Omental fat pad (tissue), 4 donors: ENCODE measurements at places on chromosomes 2 and 18.

GRCh38 chr2:232636788-232637420, 3.5 kb downstream of the EFHD1 start:
- DNase-seq = no peak

- DNase-seq = no peak
These were observed 119.5 kb downstream of the CCDC148 start for GRCh38 chr2:158337018-158337417.

DNA sequence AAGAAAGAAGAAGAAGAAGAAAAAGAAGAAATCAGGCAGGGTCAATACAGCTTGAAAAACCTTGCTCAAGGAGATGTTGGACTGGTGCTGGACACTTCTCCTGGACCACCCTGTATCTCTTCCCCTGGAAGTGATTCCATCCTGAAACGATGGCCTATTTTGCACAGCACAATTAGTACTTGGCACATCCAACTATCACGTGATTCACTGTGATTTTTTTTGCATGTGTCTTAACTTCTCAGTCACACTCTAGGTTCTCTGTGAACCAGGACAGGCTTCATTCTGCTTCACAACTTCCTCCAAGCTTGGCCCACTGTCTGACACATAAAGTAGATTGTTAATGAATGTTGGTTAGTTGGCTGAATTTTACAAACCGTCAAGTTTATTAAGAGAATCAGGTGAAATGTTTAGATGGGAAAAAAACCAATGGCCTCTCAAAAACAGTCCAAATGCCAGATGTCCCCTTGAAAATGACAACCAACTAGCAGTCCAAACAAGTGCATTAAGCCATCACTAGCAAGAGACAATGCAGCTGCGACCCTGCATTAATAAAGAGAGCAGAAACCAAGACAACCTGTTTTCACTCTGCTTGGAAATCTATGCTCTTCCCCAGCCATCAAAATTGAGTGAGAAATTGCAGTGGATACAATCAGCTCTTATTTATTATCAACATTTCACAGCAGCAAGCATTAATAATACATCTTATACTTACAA, 300.0 kb upstream of the CHAC2 start:
- no peak for DNase-seq

DNA sequence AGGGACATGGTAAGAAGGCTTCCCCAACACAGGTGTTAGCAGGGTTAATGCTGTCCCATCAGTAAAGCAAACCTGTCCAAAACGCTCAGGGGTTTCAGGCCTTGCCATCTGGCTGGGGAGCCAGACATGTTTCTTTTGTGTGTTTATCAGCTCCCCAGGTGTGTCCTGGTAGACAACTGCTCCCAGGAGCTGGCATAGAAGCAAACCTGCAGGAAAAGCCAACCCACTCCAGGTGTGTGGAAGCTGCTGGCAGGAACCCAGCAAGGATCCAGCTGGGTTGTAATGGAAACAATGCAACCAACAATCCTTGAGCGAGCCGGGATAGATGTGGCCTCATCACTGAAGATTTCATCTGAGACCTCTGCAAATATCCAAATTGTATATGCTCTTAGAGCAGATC, 123.1 kb downstream of the RAB3GAP1 start:
- DNase-seq = no peak

GRCh38 chr2:137206069-137206468, 440.7 kb downstream of the THSD7B start:
- no peak for DNase-seq

- DNase-seq = no peak
These were observed 60.5 kb upstream of the PELI1 start for GRCh38 chr2:64204703-64205102.

DNA sequence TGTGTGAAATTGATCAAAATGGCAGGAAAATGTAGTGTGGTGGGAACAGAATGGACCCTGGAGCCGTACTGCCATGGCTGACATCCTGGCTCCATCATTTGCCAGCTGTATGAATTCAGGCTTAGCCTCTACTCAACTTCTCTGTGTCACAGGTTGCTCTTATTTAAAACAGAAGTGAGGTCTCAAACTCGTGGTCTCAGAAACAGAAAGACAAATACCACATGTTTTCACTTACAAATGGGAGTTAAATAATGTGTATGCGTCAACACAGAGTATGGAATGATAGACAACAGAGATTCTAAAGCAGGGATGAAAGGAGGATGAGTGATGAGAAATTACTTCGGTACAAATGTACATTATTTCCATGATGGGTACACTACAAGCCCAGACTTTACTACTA, 227.4 kb downstream of the DCC start:
- DNase-seq = no peak

- no peak for DNase-seq
These were observed 703.0 kb downstream of the RNF144A start for GRCh38 chr2:7620255-7620654.

DNA sequence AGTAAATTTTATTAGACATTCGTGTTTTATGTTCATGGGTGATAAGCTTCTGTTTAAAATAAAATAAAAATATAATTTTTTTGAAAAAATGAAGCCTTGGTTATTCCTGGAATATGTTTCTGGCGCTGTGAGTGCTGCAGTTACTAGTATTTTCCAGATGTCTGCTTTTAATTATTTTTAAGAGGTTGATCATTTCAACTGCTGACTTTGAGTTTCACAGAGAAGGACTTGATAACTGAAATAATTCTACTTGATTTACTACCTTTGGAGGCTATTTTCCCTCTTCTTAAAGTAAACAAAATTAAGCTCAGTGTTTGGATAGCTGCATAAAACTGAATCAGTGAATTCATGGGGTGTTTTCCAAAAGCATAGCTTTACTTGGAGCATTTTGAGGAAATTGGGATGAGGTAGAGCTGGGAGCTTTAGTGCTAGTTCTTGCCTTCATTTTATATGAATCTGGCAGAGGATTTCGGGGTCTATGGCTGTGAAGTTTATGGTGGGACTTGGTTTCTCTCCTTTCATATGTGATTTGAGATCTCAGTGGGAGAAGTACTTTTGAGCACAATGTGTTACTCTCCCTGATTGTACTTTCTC, 666.5 kb downstream of the DCDC2C start:
- DNase-seq = no peak

DNA sequence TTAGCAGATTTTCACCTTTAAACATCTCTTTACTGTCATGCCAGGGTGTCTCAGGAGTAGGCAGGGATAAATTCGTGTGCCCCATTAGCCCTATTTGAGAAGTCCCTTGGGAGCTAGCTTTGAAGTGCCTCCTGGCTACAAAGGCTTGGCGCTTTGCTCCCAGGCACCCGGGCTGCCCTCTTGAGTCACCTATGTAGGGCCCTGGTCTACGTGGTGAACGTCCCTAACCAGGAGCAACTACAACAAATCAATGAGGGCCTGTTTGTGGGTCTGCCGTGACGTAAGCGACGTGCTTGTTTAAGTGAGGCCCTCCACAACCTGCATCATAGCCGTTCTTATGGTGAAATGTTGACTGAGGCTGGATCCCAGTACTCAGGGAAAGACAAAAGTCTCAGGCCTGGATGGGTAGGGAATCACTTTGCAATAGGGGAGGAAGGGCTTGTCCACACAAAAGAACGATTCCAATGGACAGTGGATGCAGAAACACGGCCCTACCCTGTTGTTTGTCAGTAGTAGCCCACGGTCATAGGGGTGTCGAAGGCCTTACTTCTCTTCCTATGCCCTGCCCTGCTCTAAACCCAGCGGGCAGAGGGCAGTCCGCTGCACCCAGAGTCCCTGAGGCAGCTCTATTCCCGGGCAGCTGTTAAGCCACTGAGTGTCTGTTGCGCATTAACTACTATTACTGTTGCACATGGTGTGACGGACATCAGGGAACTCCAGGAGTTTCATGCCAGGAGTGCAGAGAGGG, 93.9 kb downstream of the INHBB start:
- no peak for DNase-seq
